Activated CD4-positive, alpha-beta T cell treated with anti-CD3 and anti-CD28 coated beads for 24 hours (primary cell): ENCODE measurements at places on chromosomes 7 and 10.

DNA sequence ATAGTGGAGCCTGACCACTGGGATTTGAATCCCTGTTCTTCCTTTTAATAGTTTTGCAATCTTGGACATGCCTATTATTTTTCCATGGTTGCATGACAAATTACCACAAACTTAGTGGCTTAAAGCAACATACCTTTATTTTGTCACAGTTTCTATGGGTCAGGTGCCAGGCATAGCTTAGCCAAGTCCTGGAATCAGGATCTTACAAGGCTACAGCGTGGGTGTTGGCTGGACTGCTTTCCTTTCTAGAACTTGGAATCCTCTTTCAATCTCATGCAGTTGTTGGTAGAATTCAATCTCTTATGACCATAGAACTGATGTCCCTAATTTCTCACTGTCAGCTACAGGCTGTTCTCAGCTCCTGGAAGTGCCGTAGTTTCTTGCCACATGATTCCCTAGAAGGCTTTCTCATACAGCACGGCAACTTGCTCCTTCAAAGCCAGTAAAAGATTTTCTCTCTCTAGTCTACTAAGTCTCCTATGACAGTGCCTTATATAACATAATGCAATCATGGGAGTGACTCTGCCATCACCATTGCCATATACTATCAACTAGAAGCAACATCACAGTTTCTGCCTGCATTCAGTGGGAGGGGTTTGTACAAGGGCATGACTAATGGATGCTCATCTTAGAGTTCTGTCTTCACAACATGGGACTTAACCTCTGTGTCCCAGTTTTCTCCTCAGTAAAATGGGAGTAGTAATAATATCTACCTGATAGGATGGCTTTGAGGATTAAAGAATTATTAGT lies 243.4 kb upstream of the FZD1 start:
- no peak for DNase-seq

DNA sequence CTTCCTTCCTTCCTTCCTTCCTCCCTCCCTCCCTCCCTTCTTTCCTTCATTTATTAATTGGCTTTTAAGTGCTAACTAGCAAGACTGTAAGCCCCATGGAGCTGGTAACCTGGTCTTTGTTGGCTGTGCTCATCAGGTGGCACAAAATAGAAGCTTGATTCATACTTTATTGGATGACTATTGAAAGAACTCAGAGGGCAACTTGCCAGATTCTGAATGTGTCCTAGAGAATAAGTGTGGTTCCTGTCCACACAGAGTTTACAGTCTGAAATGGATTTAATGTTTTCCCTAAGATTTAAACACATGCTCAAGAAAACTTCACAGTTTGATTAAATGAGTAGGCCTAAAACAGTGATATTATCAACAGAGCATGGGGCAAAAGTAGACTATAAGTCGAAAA lies 3.1 kb upstream of the CACNB2 start:
- no peak for DNase-seq

- DNase-seq, result no peak
Observed at GRCh38 chr7:15403751-15404150, 158.1 kb downstream of the AGMO start.

- DNase-seq, result no peak
Observed at GRCh38 chr7:1706721-1707613, 36.9 kb downstream of the ELFN1 start.

- DNase-seq, result peak; percentile 45
Observed at GRCh38 chr10:124650820-124651401, 93.3 kb downstream of the FAM53B start.

DNA sequence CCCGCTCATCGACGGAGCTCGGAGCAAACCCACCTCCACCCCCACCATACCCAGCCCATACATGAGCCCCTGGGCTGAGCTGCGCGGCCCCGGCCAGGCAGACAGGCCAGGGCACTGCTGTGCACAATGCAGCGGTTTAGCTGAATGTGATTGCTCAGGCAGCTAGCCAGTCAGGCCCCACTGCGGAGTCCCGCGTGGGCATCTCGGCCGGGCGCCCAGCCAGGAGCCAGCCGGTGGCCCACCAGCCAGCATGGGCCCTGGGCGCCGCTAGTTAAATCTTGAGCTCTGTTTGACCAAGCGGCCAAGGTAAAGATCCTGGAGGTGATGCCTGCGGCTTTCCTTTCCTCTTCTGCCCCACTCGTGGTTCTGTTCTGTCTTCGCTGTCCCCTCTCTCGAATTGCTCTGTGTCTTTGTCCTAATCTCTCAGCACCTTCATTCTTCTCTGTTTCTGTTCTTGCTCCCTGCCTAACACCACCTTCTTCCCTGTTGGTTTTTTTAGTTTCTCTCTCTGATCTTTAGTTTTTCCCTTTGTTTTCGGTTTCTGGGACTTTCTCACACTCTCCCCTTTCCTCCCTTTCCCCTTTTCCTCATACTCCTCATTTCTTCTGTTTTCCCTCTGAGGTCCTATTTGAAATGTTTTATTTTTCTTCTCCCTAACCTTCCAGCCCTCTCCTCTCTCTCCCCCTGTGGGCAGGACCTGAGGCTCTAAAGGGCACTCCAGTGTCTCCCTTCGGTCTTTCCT lies 6.6 kb downstream of the UFSP1 start:
- no peak for DNase-seq

DNA sequence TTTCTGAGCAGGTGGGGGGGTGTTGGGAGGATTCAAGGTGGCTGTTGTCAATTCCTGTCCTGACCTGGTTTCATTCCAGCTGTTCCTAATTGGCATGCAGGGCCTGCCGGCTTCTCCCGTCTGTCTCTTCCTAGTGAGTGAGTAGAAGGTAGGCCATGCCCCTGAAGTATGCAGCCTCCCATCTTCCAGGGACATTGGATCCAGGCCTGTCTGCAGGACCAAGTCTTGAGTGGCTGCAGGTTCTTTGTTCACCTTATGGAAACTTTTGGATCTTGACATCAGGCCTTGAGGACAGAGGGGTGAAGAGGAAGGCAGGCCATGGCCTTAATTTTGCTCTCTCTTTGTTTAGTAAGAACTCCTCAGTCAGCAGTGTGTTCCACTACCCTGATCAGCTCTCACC lies 131.8 kb downstream of the SH2D4B start:
- DNase-seq, result no peak

DNA sequence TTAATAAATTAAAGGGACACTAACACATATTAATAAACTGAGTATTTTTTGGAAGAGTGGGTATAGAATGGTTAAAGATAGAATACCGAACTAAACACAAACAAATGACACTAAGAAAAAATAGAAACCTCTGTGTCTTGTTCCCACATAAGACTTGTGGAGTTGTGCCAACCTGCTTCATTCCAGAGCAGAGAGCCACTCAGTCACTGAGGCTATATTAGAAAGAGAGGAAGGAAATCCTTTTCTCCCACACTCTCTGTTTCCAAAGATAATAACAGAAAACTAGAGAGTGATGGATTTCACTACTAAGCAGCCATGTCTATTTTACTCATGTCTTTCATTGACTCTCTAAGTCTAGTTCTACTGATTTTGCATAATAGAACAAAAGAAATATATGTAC lies 26.0 kb downstream of the CTNNA3 start:
- DNase-seq, result no peak

DNA sequence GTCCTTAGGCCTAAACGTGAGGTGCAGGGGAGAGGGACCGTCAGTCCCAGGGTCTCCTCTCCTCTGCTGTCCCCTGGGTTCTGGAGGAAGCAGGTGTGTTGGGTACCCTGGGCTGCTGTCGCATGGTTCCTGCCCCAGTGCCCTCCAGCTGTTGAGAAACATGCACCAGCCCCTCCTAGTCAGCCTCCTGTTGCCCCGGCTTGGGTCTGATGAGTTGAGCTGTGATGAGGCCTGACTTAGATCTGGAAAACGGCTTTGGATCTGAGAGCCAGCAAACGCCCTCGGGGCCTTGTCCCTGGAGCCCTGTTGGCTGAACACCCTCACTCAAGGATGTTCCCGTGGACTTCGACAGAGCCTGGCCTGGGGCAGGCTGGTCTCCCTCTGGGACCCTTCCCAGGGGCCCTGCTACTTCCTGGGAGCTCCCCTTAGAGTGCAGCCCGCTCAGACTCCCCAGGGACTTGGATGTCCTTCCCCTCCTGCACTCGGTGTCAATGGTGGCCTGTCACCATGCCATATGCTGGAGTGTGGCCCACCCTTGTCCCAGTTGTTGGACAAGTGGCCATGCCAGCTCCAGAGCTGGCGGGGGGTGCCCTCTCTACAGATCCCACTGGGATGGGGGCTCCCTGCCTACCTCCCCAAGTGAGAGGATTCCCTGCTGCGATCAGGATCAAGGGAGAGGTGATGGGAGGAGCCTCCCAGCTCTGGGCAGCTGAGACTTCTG lies 12.3 kb downstream of the ZNF316 start:
- DNase-seq, result no peak

DNA sequence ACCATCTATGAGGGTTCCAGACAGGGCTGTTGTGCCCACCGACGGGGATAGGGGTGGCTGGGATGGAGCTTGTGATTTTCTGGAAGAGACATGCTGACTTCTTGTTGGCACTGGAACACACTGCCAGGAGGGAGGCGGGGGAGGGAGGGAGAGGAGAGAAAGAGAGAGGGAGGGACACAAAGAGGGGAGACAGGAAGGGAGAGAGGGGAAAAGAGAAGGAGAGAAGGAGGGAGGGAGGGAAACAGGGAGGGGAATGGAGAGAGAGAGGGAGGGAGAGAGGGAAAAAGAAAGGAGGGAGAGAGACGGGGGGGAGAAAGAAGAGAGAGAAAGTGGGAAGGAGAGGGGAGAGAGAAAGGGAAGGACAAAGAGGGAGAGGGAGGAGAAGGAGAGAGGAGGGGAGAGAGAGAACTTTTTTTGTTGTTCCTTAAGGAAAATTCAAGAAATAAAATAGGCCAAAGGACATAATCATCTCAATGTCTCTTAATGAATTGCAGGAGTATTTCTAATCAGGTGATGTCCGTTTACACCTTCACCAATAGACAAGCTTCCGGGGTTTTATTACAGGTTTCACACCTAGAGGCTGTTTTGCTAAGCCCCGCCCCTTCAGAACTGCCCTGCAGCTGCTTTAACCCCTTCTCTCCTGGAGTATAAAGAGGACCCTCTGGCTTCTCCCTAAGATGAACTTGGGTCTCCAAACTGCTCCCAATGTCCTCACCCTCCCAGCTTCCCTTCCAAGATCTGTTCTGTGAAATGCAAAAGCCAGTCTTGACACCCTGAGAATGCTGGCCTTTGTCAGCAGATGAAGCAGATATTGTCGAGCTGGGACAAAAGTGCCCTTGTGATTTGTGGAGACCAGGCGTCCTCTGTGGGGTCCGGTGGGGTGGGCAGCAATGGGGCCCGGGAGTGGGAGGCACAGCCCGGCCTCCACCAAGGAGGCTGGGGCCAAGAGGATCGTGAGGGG lies 82.0 kb upstream of the GTF2IRD1 start:
- DNase-seq, result no peak

DNA sequence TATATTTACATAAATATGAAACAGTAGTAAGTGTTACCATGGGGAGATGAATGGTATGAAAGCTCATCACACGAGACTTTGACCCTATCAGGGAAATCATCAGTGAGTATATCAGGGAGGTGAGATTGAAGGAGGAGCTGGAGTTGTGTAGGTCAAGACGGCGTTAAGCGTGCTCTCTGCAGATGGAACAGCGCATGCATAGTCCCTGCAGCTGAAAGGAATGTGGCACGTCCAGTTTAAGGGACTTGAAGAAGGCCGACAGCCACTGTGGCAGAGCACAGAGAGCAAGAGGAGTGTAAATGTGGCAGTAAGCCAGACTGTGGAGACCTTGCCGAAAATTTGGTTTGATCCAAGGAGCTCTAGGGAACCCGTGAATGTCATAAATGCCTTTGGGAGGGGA lies 38.9 kb downstream of the POU6F2 start:
- no peak for DNase-seq

DNA sequence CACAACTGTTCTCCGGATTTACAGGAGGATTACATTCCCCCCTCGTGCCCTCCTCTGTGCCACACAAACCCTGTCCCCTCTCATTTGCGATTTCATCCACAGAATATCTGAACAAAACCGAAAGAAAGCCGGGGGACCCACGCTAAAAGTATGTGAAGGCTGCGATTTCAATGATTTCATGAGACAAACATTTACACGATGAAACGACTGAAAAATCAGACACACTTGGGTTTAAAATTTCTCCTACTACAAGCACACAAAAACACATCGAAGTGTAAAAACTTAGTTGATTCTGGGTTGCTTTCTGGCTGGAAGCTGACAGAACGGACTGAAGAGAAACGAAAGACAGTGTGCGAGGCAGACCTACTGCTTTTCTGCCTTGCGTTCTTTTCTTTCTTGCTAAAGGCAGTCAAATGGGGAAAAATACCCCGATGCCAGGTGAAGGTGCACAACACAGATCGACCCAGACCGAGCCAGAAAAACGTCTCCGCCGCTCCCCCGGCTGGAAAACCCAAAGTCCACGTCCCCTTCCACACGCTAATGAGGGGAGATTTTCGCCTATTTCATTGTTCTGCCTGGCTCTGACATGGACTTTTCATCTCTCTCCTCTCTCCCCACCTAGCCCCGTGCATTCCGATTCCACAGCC lies 1.2 kb downstream of the HIPK2 start:
- DNase-seq, result no peak

GRCh38 chr7:8982338-8982992 lies 549.1 kb downstream of the NXPH1 start:
- DNase-seq, result no peak

DNA sequence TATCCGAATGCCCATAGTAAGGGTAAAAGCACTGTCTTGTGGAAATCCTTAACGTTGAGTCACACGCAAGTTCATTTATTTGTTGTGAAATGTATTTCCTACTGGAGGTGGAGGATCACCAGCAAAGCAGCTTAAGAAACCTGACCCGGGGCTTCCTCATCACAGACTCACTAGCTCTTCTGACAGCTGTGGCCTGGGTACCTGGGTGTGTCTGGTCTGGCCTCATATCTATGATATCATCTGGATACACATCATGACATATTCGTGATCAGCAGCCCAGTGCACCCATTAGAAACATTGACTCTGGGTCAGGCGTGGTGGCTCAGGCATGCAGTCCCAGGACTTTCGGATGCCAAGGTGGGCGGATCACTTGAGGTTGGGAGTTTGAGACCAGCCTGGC lies 8.8 kb downstream of the DRGX start:
- no peak for DNase-seq

DNA sequence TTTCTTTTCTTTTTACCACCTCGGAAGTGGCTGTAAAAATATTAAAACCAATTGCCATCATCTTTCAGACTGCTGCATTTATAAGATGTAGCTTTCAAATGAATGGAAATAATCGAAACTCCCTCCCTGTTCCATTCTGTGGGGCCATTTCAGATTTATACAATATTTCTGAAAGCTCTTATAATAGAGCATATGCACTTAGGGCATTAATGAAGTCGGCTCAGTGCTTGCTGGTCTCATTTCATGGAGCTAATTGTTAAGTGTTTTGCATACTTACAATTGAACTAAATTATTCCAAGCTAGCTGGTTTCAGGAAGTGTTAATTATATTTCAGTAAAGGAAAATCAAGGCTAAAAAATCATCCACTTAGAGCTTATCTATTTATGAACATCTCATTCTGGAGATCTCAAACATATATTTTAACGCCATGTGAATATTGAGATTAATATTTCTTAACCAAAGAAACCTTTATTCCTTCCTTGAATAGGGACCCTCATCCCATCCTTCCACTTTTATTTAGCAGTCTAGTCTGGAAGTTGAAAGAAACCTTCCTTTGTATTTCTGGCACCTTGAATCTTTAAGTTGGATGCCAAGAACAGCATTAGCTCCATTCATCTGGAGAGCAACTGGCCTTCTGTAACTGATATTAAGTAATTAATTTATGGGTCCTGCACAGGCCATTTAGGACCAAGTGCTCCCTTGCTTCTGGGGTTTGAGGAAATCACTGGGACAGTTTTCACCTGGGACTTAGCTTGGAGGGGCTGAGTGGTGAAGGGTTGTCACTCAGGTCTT lies 45.1 kb downstream of the RPS24 start:
- DNase-seq, result no peak

GRCh38 chr7:70774950-70775527 lies 356.9 kb upstream of the GALNT17 start:
- DNase-seq, result no peak

- no peak for DNase-seq
Observed at GRCh38 chr7:158371856-158372255, 215.8 kb downstream of the PTPRN2 start.
